ENCODE measurements at places on chromosomes 11 and 22.

DNA sequence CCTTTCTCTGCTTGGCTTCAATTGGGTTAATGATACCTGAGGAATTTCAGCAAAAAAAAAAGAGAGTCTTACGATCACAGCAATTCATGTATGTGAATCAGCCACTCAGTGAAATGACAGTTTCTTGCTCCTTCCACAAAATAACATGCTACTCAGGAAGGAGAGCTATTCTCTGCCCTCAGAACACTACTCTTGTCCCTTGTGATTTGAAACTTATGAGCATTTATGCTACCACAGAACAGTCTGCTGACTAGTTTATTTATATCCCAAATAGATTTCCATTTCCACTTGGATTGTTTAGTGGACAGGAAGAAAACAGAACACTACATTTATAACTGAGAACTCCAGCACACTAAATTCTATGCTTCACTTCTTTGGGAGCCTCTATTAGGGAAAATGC lies 8.5 kb downstream of the TFIP11 start:
- DNase-seq, result peak; percentile 57

DNA sequence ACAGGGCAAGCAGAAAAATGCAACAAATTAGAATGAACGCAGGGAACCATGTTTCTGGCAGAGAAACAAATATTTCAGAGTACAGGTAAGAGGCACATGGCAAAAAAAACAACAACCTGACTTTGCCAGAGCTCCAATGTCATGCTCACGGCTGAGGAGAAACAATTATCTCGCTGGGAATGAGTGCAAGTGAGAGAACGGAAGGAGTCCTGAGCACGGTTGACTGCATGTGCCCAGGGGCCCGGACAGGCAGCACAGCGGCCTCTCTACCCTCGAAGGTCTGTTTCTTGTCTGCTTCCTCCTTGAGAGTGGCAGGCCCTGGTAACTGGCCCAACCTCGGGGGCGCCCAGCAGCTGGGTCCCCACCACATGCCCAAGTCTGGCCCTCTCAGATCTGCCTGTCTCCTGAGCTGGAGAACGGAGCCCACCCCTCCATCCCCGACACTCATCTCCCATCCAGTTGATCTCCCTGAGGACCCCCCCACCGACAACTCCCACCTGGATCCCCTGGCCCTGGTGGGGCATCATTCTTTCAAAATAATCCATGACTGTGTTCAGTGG lies 24.6 kb upstream of the RTN4R start:
- DNase-seq, result no peak

- DNase-seq, result no peak
Observed at GRCh38 chr11:120040151-120040840, 97.6 kb downstream of the TRIM29 start.

DNA sequence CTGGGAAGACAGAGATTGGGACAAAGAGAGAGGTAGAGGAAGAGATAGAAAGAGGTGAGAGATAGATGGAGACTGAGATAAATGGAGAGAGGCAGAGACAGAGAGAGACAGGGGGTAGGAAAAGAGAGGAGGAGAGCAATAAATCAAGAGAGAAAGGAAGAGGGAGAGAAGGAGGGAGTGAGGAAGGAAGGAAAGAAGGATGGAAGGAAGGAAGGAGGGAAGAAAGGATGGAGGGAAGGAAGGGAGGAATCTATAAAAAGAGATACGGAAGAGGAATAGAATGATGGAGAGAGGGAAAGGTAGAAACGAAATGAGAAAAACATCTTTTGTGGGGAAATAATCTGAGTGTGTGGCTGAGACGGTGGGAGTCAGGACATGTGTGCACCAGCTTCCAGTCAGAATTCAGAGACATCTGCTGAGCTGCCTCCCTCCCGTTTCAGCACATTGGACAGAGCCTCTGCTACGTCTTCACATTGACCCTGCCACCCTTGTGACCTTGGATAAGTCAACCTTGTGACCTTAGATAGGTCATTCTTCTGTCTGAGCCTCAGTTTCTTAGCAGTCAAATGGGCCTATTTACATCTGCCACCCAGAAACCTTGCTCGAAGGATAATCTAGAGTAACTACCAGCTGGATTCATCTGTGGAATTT lies 417.8 kb downstream of the MIAT start:
- no peak for DNase-seq

DNA sequence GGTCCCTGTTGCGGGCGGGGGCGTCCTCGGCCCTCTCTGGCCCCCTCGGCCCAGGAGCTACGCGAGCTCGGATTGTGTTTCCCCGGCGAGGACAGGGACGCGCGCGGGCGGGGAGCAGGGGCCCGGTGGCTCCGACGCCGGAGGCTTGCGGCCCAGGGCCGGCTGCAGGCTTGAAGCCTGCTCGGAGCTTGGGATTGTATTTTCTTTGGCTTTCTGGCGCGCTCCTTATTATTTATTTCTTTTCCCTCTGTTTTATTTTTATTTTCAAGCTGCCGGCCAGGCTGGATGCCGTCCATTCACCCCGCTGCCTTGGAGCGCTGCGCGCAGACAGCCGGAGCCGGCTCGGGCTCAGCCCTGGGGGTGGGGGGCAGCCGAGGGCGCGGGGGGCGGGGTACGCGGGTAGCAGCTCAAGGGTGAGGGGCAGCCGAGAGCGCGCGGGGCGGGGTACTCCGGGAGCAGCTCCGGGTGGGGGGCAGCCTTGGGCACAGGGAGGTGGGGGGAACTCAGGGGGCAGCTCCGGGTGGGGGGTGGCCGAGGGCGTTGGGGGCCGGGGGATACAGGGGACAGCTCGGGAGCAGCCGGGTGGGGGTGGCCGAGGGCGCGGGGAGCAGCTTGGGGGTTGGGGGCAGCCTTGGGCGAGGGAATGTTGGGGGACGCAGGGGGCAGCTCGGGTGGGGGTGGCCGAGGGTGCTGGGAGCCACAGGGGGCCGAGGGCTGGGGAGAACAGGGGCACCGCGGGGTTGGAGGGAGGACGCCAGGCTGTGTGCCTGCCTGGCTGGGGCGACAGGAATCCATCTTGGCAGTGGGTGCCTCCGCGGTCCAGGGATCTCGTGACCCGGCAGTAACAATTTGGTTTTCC lies 42.7 kb downstream of the KCNJ1 start:
- DNase-seq, result no peak

- DNase-seq, result no peak
Observed at GRCh38 chr11:100984668-100985067, 144.9 kb downstream of the PGR start.

DNA sequence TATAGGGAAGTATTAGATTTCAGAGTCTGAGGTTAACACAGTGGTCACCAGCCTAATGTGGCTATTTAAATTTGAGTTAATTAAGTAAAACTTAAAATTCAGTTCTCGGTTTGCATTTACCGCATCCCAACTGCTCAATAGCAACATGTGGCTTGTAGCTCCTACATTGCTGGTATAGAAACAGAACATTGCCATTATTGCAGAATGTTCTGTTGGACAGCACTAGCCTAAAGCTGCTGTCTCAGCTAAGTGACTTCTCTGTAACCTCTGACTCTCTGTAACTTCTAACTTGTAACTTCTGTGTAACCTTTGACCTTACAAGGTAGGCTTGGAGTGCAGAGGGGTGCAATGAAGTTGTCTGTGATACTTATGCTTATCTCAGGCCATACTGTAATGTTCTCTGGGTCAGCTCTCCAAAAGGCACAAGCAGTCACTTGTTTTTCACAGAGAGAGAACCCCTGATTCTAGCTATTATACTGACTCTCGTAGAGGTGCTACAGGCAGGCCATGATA lies 78.7 kb downstream of the ZNRF3 start:
- no peak for DNase-seq

- no peak for DNase-seq
Observed at GRCh38 chr11:75611823-75612222, 49.8 kb downstream of the SERPINH1 start.

DNA sequence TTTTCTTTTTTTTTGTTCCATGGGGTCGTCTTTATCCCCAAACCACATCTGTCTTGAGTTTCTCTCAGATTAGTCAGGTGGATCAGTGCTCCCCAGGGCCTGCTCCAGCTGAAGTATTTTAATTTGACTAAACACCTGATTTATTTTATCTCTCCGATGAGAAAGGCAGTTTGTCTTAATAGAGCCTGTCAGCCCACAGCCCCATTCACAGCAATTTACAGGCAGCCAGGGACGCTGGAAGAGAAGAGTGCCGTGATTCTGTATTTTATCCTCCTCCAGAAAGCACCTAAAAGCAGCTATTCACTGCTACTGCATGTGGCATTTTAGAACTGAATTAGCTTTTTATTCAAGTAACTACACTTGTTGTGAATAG lies 164.5 kb downstream of the SOX6 start:
- peak; percentile 96 for DNase-seq

GRCh38 chr11:132035228-132035627 lies 664.8 kb downstream of the NTM start:
- DNase-seq, result no peak

- no peak for DNase-seq
Observed at GRCh38 chr11:87870086-87870485, 305.2 kb downstream of the RAB38 start.

DNA sequence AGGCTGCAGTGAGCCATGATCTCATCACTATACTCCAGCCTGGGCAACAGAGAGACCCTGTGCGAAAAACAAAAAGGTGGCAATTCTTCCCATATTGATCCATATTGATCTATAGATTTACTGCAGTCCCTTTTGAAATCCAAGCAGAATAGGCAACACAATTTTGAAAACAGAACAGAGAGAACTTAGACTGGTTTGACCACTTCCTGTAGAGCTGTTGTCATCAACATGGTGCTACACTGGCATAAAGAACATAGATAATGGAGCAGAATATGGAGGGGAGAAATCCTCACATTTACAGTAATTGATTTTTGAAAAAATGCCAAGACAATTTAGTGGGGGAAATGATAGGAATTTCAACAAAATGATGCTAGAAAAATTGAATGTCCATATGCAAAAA lies 34.1 kb downstream of the GRK3 start:
- no peak for DNase-seq

GRCh38 chr11:73598719-73599379 lies 937 bp upstream of the FAM168A start:
- DNase-seq, result no peak

GRCh38 chr22:48177631-48178030 lies 1415.2 kb downstream of the TBC1D22A start:
- no peak for DNase-seq

DNA sequence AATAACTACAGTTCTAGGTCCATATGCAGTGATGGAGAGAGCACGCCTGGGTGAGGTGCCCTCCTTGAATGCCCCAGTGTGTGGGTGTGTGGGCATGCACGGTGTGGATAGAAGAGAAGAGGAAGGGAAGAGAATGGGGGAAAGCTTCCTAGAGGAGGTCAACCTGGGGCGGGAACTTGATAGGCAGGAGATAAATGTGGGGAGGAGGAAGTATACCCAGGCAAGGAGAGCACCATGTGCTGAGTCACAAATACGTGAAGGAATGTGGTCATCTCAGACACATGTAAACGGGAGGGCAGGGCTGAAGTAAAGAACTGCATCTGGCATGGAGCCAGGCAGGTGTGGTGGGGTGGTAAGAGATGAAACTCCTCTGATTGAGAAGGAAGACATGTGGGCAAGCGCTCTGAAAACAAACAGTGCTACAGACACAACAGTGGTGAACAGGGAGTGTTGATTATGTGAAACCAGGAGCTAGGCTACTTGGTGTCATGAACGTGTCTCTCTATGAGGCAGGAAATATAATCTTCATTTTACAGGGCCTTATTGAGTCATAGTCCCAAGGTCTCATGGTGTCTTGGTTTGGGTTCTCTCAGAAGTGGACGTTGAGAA lies 61.5 kb upstream of the EED start:
- no peak for DNase-seq

DNA sequence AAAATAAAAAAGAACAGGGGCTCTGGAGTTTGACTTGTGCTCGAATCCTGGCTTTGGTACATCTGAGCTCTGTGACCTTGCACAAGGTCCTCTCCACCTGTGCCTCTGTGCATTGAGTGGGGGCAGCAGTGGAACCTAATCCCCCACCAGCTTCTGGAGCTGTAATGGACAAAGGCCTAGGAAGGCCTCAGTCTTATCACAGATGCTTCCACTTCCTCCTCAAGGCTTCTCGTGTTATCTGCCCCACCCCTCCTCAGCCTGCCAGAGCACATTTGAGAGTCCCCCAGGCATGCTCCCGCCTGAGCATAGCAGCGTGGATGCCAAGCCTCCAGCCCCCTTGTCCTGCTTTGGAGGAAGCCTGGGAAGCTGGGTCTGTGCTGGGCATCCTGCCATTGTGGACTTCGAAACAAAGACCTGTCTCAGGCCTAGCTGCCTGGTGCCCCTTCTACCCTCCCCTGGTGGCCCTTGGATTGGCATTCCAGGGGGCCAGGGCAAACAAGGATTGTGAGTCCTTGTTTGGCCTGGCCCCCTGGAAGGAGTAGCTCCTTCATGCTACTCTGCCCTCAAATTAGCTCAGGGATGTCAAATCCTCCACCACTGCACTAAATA lies 15.0 kb downstream of the SLC35E4 start:
- no peak for DNase-seq

DNA sequence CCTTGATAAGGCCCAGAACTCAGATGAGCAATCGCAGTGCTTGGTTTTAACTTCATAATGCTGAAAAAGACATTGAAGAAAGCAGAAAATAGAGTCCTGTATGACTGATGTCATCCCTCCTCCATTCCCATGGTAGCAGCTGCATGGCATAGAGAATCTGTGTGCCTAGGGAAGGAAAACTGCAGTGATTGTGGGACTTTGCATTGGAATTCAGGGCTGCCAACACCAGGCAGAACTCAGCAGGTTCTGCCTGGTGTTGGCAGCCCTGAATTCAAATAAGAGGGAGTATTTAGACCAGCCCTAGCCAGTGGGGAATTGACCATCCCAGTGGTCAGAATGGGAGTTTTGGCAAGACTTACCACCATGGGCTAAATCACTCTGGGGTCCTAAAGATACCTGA lies 1016.0 kb downstream of the FAM181B start:
- no peak for DNase-seq

DNA sequence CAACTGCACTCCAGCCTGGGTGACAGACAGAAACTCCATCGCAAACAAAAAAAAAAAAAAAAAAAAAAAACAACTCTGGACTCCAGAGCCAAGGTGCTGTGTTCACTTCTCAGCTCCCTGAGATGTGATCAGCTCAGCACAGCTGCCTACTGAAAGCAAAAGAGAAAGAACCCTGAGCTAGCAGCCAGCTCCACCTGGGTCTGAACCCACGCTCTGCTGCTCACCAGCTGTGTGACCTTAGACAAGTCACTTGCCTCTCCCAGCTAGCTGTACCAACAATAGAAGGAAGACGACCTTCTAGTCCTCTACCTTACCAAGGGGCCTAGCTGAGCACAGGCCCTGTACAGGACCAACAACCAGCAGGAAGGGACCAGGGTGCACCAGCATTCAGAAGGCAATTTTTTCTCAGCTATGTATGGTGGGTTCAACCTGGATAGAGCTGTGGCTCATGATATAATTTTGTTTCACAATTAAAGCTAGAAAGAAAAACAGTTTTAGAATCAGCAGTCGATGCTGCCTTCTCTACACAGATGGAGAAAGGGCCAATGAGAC lies 3.8 kb downstream of the DGCR2 start:
- DNase-seq, result no peak

- no peak for DNase-seq
Observed at GRCh38 chr11:23954730-23955129, 542.1 kb upstream of the LUZP2 start.

- DNase-seq, result no peak
Observed at GRCh38 chr11:79028225-79028624, 412.6 kb downstream of the TENM4 start.
